ENCODE measurements at places on chromosomes 11 and 22.
A peak's percentile ranks its signal among the peaks of the same experiment; 100 is the strongest.

DNA sequence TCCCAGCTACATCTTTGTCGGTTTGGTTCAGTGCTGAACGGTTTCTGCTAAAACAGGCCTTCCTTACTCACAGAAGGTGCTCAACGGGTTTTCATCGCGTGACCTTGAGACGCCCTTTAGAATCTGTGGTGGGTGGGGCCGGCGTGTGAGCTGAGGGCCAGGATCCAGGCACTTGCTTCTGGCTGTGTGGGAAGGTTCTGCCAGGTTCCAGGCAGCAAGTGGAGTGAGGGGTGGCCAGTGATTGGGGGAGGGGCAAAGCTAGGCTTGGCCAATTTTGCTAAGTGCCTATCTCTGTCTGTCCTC is 35.2 kb downstream of the KCNJ4 start:
- DNase-seq = no peak

- peak; percentile 75 for DNase-seq
Measured at GRCh38 chr11:36744375-36745168, 146.5 kb upstream of the RAG2 start.

- DNase-seq = no peak
Measured at GRCh38 chr11:86523738-86524619, 148.4 kb downstream of the ME3 start.

- DNase-seq = peak; percentile 92
Measured at GRCh38 chr22:39239561-39240423, 5.0 kb downstream of the PDGFB start.

GRCh38 chr11:12148882-12149281 is 38.5 kb downstream of the MICAL2 start:
- no peak for DNase-seq

DNA sequence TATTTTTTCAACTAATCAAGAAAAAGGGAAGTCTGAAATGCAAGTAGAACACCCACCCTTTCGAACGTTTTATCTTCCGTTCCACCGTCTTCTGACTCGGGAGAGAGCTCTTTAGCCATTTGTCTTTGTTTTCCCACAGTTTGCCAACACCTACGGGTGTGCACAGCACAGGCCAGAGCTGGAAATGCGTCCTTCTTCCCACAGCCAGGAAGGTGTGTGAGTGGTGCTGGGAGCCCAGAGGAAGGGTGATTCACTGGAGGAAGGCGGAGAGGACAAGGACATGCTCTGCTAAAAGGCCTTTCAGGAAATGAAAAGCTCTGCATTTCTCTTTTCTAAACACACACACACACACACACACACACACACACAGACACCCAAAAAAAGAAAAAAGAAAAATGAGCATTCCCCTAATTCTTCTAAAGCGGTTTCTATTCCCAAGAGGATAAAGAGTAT is 18.5 kb downstream of the ENDOD1 start:
- DNase-seq = no peak

DNA sequence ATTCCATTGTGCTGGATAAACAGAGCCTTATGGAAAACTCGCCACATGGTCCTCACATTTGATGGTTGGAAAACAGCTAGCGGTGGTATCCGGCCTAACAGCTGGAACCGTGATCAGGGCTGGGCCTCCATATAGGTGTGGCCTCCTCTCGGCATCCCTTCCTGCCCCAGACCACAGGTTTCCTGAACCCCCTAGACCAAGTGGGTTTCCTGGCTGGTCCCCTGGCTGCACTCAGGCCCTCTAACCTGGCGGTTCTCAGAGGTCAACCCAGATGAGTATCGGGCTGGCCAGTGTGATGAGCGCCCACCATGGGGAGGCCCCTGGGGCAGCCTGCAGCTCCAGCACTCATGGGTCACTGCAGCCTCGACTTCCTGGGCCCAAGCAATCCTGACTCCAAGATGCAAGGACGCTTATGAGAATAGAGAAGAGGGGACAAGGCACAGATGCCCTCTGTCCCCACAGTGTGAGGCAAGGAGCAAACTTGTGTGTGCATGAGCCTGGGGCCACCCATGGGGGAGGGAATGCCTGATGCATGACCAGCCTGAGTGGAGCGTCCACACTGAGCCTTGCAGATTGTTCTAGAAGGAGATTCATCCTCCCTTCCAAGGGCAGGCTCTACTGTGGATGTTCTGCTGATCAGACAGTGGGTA is 53.4 kb upstream of the WNT7B start:
- DNase-seq = no peak

- DNase-seq = peak; percentile 62
Measured at GRCh38 chr11:63909591-63910506, 7.1 kb downstream of the RCOR2 start.

- DNase-seq = peak; percentile 88
Measured at GRCh38 chr11:64359712-64360445, 917 bp downstream of the RPS6KA4 start.

DNA sequence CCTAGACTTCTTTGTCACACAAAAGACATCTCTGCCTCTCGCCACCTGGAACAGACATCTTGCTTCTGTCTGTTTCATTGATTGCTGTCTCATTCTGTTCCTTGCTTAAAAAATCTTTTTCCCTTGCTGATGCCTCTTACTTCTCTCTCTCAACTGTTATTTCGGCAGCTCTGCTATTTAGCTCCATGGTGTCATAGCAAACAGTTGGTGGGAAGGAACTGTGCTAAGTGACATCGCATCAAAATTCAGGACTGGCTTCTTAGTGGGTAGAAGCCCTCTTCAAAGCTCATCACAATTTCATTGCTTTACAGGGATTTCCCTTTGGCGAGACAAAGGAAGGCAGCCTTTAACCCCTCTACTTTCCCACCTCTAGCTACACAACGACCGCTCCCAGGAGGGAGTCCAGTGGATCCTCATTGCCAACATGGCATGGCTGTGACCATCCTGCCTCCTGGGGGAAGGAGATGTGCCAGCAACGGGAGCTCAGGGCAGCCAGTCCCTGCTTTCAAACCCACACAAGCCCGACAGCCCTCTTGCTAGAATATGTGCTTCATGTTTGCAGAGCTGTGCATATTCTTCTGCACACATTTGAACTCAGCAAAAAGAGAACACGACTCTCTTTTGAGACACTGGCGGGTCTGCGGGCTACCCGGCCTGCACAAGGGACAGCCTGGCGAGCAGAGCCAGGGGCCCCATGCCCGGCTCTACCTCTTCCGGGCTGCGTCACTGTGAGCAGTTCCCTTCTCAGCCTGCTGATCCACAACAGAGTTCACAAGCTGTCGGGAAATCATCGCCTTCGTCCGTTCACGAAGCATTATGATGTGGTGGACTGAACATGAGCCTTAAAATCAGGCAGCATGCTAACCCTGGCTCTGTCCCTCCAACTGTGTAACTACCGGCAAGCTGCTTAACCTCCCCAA is 51.1 kb upstream of the JAM3 start:
- no peak for DNase-seq

- no peak for DNase-seq
Measured at GRCh38 chr11:35267504-35267903, 128.5 kb downstream of the CD44 start.

GRCh38 chr11:3840870-3841425 is at the start of gene RHOG:
RHOG (minus strand) TSS chr11:3840959; CDS start chr11:3828138, 12,821 bp downstream.
- DNase-seq = peak; percentile 90

DNA sequence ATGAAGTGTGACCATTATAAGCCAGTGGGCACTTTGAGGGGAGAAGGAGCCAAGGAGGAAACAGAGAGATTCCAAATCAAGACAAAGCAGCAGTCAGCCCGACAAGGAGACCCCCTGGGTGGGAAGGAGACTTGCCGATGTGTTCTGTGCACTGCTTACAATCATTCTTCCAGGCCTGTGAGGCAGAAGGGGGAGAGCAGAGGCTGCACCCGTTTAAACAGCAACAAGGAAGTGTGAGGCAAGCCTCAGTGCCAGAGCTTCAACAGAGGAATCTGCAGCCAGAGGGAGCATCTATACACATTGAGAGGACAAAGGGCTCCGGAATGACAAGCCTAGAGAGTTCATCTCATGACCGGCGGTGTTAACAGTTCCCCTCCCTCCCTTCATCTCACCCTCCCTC is 121.1 kb downstream of the NXPE2 start:
- DNase-seq = no peak

GRCh38 chr11:83819931-83820549 is 533.9 kb upstream of the CCDC90B start:
- no peak for DNase-seq

- no peak for DNase-seq
Measured at GRCh38 chr22:26576026-26576680, 13.8 kb downstream of the TPST2 start.

GRCh38 chr11:125938418-125938817 is 7.4 kb upstream of the VSIG10L2 start:
- DNase-seq = no peak

GRCh38 chr11:32427935-32428664 is 7.2 kb downstream of the WT1 start:
- DNase-seq = peak; percentile 73

- no peak for DNase-seq
Measured at GRCh38 chr11:17691550-17691949, 27.8 kb upstream of the MYOD1 start.

- no peak for DNase-seq
Measured at GRCh38 chr11:79809487-79809886, 368.7 kb upstream of the TENM4 start.

GRCh38 chr11:71244116-71244810 is 8.1 kb downstream of the SHANK2 start:
- DNase-seq = no peak

GRCh38 chr11:34501500-34501899 is 12.1 kb downstream of the ELF5 start:
- DNase-seq = peak; percentile 76

DNA sequence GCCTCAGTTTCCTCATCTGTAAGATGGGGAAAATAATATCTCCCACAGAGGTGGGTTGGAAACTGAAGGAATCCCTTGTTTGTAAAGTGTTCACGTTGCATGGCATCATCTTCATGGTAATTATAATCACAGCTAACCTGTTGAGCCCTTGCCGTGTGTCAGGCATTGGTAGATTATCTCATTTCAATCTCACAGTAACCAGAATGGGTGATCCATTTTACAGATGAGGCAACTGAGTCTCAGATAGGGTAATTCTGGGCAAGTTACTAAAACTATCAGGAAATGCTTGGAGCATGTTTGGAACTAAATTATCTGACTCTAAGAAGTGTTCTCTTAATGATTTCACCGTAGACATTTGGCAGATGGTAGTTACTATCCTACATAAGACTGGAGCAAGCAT is 109.4 kb downstream of the NAV2 start:
- DNase-seq = no peak

- no peak for DNase-seq
Measured at GRCh38 chr11:5343474-5344335, at the start of gene OR51B5. OR51B5 (minus strand) TSS chr11:5343524; CDS start chr11:5343524, 0 bp downstream.

DNA sequence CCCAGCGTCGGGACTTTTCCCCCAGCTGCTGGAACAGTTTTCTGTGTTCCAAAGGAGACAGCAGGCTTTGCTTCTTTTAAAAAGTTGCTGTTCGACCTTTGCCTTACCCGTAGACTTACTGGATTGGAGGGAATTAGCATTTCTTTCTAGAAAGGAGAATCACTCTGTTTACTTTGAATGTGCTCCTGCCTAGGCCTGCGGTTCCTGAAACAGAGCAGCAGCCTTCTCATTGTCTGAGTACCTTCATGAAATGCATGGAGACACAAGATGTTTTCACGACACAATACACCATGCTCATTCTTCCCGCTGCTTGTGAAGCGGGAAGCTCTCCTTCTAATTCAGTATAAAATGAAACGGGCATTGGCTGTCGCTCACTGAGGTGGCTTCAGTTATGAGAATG is 196.2 kb downstream of the TBC1D22A start:
- no peak for DNase-seq

DNA sequence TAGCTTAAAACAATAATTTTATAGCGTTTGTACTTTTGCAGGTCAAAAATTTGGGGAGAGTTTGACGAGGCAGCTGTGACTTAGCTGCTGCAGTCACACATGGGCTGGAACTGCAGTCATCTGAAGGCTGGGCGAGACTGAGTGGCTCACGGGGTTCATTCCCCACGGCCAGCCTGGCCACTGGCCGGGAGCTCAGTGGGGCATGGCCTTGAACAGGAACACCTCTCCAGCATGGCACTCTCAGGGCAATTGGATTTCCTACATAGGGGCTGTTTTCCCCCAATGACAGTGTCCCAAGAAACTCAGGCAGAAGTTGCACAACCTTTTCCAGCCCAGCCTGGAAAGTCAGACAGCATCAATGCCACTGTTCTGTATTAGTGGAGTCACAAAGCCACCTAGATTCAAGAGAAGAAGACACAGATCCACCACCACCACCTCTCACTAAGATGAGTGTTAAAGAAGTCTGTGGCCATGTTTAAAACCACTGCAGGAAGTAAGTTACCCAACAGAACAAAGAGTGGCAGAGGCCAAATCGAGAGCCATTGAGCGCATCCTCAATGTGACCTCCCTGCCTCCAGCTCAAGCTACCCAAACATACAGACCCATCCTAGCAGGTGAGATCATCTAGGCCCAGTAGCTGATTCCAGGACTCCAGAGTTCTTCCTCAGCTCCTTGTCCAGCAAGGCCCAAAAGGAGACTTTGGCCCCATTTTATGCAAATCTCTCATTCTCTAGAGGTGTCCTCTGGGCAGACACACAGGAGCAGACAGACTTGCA is 618.7 kb upstream of the CADM1 start:
- DNase-seq = peak; percentile 32

GRCh38 chr11:124479561-124479960 is 34.1 kb upstream of the OR8B8 start:
- no peak for DNase-seq

DNA sequence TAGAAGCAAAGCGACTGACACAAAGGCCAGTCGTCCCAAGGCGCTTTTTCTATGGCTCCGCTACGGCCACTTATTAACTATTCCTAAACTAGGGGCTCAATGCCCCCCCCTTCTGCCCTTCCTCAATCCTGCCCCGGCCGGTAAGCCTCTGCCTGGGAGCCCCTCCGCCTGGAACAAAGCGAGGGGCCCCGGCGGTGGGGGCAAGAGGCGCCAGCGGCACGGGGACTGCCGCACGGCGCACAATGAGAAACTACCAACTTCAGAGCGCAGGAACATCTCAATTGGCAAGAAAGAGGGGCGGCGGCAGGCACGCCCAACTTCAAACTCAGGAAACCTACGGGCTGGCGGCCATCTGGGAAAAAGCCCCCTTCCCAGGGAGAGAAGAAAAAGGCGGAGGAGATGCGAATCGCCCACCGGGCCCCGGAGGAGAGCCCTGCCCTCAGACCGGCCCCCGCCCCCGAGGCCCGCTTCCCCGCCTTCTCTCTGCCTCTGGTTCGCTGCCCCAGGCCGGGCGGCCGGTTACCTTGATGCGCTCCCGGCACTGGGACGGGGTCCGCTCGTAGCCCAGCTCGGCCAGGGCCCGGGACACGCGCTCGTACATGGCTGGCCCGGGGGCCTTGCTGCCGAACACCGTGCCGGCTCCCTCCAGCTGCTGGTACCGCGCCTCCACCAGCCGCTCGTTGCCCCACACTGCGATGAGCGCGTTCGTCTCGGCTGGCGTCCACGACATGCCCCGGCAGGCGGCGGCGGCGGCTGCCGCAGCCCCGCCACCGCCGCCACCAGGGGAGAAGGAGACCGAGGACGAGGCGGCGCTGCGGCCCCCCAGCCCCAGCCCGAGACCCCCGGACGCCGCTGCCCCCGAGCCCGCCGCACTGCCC is 619 bp downstream of the MSANTD2 start:
- peak; percentile 90 for DNase-seq

DNA sequence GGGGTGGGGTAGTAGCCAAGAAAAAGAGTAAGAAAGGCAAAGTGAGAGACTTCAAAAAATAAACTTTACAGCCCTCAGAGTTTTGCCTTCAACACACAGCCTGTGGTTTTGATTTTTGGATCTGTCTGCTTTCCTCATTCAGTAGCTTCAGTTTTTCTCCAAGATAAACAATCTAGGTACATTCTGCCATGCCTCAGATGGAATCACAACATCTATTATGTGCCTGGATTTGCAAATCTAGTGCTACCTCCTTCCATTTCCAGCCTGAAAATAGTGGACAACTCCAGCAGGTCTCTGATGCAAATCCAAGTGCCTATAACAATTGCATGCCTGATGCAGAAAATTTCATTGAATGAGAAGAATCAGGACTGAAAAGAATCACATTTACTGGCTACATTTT is 206.6 kb upstream of the GUCY1A2 start:
- no peak for DNase-seq
